Hippocampal formation (tissue), 2 donors: ENCODE measurements at places on chromosomes 13 and 19.

DNA sequence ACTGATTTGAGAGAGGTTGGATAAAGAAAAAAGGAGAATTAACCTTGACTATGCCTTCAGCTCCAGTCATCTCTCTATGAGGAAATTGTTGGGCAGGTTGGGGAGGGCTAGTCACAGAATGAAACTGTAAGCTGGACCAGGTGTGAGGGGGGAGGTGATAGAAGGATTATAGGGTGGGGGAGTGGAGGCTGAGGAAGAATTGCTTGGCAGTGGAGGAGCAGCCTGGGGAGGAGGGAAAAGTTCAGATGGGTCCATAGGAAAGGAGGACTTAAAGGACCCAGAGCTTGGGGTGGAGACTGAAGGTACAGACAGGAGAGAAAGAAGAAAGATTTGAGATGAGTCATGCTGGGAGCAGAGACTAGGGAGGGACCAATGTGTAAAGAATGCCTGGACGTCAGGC, 8.2 kb upstream of the ZNF431 start:
- no peak for DNase-seq

- DNase-seq = no peak
Observed at GRCh38 chr19:3852614-3853254, 16.1 kb downstream of the ZFR2 start.

GRCh38 chr19:15123031-15123890, 16.1 kb downstream of the SYDE1 start:
- DNase-seq = no peak

GRCh38 chr13:101545521-101545920, 93.0 kb downstream of the ITGBL1 start:
- no peak for DNase-seq
